ENCODE measurements at places on chromosomes 2 and 18.

- no peak for DNase-seq
Measured at GRCh38 chr2:46876741-46877384, 38.7 kb downstream of the MCFD2 start.

DNA sequence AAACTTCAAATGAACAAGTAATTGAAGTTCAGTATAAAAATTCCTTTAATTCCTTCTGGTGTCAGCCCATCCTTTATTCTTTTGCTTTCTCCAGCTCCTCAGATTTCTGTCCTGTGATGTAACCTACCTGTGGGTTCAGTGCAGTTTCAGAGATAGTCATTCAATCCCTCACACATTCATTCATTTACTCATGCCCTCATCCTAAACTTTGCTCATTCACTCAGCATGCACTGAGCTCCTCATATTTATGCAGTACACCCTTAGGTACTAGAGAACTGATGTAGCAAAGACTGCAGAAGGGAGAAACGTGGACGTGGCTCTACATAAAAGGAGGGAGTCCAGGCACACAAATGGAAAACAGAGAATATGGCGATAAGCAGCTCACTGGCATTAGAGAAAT lies 45.3 kb upstream of the STAT1 start:
- DNase-seq: no peak

DNA sequence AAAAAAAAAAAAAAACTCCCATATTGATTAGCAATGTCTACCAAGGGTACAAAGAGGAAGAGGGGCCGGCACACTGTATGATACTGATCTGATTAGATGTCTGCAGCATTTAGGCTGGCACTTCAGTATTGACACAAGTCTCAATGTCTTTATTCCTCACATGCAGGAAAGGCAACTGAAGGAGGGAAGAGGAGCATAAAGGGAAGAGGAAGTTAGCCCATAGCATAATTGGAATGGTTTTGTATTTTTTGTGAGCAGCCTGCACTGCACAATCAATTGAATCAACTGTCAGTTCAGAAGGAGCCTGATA lies 79.0 kb downstream of the DNER start:
- DNase-seq: no peak

DNA sequence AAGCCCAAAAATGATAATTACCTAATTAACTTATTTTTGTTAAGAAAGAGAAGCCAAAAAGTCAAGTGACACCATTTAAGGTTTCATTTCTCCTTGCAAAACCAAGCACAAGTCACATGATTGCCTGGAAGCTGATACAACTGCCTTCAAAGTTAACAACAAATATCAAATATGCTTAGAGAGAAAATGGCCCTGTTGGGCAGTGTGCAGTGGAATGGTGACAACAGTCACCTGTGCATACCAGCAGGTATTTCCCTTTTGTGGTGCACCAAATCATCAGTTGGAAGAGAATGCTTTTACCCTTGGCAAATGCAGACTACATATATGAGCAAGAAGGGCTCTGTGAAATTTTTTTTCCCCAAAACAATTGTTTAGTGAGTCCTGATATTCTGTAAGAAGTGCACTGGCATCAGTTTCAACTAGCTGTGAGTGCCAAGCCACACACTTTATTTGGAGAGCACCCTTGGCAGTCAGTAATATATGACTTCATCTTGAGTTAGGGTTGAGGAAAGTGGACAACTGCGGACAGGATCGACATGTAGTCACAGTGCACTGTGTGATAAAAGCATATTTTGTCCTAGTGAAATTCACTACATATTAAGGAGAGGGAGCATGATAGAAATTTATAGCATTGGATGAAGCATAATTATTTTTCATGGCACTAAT lies 74.9 kb upstream of the DOCK10 start:
- no peak for DNase-seq

- DNase-seq: no peak
Measured at GRCh38 chr2:182636699-182637098, 79.4 kb upstream of the DNAJC10 start.

GRCh38 chr18:7512348-7512747 lies 54.8 kb upstream of the PTPRM start:
- DNase-seq: no peak

DNA sequence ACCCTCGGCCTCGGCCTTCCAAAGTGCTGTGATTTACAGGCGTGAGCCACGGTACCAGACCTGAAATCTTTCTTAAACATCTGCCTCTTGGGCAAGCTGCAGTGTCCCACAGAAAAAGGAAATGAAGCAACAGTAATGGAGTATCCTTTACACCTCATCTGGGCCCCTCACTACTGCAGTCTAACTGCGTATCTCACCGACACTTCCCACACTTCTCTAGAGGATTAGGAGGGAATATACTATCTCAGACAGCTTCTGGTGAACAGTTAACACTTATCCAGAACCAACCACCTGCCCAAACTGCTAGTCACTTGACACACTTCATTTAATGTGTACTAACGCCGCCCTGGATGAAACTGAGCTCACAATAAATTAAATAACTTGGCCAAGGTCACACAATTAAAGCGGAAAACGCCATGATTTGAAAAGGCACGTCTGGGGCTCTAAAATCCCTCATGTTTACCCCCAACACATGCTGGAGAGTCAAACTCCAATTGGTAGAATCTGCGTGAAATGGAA lies 993 bp downstream of the COX7A2L start:
- DNase-seq: no peak

- no peak for DNase-seq
Measured at GRCh38 chr2:8750221-8750620, 68.4 kb downstream of the ID2 start.

DNA sequence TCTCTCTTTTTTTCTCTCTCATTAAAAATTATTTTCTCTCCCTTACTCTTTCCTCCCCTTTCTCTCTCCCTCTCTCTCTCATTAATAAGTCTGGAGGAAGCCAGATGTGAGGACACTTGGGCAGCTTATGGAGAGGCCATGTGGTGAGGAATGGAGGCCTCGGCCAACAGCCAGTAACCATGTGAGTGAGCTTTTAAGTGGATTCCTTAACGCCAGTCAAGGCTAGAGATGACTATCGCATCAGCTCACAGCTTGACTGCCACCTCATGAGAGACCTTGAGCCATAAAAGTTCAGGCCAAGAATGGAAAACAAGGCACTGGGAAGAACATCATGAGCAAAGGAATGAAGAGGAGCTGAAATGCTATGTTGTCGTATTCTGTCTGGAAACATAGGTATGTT lies 39.1 kb downstream of the ETAA1 start:
- DNase-seq: no peak

GRCh38 chr2:47061944-47062678 lies 93.0 kb downstream of the STPG4 start:
- DNase-seq: no peak

- no peak for DNase-seq
Measured at GRCh38 chr2:4693266-4693665, 989.9 kb downstream of the DCDC2C start.

GRCh38 chr2:17299891-17300540 lies 218.2 kb downstream of the RAD51AP2 start:
- no peak for DNase-seq

GRCh38 chr2:205561441-205561840 lies 120.9 kb upstream of the NRP2 start:
- no peak for DNase-seq

DNA sequence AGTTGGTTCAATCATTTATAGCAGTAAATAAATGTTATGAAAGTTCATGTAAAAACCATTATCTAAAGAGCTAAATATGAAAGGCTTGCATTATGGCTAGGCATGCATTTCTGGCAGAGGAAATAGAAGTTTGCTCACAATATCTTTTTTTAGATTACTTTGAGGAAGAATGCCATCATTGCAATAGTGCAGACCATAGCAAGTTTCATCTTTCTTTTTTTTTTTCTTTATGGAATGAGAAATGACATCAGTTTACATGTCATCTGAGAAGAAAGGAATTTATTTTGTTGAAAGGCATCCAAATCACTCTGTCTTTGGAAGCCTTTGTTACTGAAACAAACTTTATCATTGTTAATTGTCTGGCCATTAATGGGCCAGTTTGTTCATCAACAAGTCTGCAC lies 74.5 kb upstream of the NCKAP5 start:
- DNase-seq: no peak

- no peak for DNase-seq
Measured at GRCh38 chr2:155733091-155733853, 599.2 kb downstream of the NR4A2 start.

GRCh38 chr2:173984866-173985604 lies 19.9 kb upstream of the SP3 start:
- no peak for DNase-seq

GRCh38 chr2:67057901-67058703 lies 339.0 kb upstream of the ETAA1 start:
- no peak for DNase-seq

DNA sequence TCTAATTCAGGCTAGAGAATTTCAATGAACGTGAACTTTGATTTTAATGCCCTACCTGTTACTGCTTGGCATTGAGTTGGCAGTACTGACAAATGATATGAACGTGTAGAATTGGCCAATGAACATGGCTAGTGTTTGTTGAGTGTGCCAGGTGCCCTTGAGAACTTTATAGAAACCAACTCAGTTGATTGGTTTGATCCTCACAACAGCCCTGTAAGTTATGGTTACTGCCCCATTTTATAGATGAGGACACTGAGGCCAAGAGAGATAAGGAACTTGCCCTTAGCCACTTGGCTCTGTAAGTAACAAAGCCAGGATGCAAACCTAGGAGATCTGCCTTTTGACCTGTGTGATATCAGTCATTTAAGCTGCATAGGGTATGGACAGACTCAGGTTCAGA lies 275.7 kb downstream of the NEDD4L start:
- DNase-seq: no peak

DNA sequence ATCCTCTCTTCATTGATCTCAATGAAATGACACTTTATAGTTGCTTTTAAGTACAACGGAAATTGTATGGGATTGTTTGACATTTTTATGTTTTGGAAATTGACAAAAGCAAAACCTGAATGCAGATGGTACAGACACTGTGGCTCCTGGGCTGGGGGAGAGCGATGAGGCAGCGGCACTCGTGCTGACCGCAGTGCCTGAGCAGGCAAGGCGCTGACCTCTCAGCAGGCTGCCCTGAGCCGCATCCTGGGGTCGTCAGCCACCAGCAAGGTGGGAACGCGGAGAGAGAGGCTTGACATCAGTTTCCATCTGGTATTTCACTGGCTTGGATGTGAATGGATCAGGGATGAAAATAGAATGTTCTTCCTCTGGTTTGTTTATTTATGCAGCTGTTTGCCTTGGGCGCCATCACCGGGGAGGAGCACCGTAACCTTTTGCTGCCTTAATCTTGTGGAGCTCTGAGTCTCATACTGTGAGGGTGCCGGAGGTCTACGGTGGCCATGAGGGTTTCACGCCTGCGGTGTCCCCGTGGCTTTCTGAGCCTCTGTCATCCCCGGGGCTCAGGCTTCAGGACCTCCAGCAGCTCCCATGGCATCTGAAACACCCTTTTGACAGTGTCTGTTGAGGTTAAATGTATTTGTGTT lies 94.8 kb upstream of the TPO start:
- DNase-seq: no peak

DNA sequence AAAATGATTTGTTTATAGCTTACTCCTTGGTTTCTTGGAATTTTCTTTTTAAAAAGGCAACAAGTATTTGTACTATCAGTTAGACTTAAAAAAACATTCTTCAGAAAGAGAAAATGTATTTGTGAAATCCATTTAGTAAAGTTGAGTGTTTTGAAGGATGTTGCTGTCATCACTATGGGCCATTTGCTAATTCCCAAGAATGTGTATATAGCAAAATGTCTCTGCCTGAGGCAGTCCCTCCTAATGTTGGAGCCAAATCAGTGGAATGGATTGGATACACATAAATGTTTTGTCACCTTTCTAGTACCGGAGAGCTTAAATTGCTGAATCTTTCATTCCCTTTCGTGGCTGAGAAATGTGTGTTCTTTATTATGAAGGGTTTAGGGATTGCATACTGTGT lies 890.2 kb upstream of the ZEB2 start:
- no peak for DNase-seq

DNA sequence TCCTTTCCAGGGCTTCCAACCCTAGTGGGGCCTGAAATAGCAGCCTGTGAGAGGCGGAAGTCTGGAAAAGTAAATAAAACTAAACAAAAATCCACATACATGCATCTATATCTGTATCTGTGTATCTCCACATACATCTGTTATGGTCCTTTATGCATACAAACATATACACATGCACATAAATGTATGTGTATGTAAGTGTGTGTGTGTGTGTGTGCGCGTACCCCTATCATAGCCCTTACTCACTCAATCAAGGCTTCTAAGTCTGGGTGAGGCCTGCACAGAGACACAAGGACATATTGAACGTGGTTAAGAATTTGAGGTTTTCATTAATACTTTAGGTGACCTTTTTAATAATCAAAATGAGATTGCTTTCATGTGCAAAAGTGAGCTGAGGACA lies 98.9 kb upstream of the CYRIA start:
- DNase-seq: no peak

DNA sequence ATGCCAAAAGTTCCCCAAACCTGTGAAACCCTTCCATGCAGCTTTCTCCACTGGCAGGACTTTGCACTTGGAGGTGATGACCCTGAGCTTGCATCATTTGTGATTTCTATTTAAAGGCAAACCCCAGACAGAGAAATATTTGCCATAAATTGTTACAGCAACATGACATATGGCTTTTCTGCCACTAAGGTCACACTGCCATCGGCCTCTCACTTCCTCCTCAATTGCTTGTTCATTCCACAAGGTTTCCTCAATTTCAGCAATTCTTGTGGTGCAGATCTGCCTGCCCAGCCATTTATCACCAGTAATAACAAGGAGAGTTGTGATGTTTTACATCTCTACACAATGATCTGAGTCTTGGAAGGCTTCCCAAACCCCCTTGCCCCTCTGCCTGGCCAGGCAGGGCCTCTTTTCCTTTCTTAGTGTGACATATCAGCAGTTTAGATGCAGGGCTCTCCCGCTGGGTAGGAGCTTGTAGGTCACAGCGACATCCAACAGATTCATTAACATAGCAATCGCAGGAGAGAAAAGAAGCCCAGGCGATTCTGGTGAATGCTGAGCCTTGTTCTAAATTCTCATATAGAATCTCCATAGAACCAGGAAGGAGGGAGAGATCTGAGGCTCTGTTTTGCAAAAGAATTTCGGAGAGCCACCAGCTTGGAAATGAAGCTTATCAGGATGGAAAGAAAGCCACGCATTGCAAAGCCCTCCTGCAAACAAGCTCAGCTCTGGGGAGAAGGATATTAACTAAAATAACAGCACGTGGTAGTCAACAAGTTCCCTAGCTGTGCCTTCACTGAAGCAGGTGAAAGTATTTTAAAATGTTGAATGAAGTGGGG lies 46.7 kb upstream of the ITGA6 start:
- DNase-seq: no peak

GRCh38 chr2:3169106-3169870 lies 208.3 kb downstream of the EIPR1 start:
- no peak for DNase-seq

- DNase-seq: no peak
Measured at GRCh38 chr2:23366720-23367119, 18.3 kb upstream of the KLHL29 start.
